ENCODE measurements at places on chromosomes 2 and 18. TPM values are rescaled to one million over a fixed set of nuclear protein-coding genes. Genes with fewer than 3 reads are reported as not detected.

Gene ZNF516
- total RNA-seq, result 28.7 TPM

Gene SPATA3
- total RNA-seq, result not detected

Gene IL36A
- not detected for total RNA-seq

Gene NEMP2
- 5.2 TPM for total RNA-seq

Gene FAM110C
- total RNA-seq, result 48.7 TPM

Gene CAPN14
- 0.25 TPM for total RNA-seq

Gene LYPD6
- 1.1 TPM for total RNA-seq

Gene DLGAP1
- total RNA-seq, result 32.8 TPM

DNA sequence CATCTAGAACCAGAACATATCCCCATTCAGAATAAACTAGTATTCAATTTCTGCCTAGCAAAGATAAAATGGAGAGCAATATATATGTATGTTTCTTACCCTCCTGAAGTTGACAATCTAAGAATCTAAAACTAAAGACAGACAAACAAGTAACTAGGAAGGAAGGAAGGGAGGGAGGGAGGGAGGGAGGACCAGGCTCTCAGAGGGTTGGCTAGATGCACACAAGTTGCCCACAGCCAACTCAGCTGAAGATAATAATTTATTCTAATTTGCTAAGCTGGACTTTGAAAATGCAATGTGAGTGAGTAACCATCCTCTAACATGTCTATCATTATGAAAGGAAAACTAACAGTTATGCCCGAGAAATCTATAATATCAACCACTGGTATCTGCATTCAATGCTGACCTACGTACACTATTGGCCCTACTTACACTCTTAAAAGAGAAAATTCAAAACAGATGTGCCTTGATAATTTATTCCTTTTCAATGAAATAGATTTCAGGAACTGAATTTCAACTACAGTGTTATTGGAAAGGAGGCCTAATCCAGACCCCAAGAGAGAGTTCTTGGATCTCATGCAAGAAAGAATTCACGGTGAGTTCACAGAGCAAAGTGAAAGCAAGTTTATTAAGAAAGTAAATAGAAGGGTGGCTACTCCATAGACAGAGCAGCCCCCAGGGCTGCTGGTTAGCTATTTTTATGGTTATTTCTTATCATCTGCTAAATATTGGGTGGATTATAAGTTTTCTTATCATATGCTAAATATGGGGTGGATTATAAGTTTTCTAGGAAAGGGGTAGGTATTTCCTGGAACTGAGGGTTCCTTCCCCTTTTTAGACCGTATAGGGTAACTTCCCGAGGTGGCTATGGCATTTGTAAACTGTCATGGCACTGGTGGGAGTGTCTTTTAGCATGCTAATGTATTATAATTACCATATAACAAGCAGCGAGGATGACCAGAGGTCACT lies 288.5 kb upstream of the SLC39A10 start:
- DNase-seq, result no peak

GRCh38 chr2:9638532-9638931 lies 7.7 kb upstream of the YWHAQ start:
- no peak for DNase-seq

DNA sequence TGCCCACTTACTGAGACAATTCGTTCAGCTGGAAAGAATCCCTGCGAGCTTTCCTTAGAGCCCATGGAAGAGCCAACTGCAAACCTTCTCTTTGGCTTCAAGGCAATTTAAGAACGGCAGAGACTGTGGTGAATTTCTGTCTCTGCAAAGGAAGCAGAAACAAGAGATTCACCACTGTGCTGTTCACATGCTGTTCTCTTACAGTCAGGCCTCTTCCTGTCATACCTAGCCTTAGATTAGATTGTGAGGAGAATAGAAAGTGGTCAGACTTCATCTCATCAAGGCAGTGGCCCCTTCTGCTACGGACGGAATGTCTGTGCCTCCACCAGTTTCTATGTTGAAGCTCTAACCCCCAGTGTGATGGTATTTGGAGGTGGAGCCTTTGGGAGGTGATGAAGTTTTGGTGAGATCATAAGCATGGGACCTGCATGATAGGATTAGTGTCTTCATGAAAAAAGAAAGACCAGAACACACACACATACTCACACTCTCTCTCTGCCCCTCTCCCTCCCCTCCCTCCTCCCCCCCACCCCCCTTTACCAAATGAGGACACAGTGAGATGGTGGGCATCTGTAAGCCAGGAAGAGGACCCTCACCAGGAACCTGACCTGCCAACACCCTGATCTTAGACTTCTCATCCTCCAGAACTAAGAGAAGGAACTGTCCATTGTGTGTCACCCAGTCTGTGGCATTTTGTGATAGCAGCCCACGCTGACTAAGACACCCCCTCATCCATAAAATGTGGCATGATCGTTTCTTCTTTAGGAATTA lies 45.6 kb upstream of the NRP2 start:
- DNase-seq, result no peak

GRCh38 chr2:88448248-88448647 lies 4.2 kb downstream of the FOXI3 start:
- no peak for DNase-seq

DNA sequence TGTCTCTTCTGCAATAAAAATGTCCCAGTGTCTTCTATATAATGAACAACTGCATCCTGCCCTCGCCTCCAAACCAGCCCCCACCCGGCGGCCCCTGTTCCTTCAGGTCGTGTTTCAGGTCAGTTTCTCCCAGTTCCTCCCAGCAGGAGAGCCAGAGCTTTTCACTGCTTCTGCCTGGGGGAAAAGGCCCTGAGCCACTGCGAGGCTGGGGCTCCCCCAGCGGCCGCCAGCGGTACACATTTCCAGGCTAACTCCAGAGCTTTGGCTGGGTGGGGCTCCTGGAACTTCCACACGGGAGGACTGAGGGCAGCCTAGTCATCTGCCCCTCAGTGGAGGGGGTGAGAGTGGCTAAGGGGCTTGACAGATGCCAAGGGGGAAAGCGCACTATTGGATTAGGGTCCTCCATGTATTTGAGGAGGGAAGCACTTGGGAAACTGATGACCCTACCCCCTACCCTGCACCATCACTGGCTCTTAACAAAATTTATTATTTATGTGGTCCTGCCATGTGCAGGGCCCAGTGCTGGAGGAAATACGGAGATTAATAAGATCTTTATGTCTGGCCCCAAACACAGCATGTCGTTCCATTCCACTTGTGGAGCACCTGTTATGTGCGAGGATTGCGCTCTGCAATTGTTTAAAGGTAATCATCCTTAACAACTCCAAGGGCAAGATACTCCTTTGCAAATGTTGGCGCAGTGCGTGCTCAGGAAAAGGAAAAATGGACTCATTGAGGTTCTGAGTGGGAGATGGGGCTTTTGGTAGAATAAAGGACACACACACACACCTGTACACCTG lies 17.3 kb upstream of the CYS1 start:
- DNase-seq, result peak; percentile 35

DNA sequence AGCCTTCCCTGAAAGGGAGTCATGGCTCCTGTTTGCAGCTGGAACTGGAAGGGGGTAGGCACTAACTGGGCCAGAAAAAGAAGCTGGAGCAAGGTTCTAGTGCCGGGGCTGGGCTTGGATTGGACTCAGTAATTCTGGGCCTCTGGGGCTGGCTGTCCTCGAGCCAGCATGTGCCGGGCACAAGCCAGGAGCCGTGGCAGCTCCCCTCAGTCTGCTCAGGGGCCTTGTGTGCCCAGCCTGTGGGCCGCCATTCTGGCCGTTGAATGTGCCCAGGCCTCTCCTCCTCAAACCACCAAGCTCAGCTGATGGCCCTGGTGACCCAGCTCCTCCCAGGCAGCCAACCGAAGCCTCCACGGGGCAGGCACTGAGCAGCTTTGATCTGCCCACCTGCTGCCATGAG lies 119.6 kb downstream of the KLHL29 start:
- DNase-seq, result no peak

DNA sequence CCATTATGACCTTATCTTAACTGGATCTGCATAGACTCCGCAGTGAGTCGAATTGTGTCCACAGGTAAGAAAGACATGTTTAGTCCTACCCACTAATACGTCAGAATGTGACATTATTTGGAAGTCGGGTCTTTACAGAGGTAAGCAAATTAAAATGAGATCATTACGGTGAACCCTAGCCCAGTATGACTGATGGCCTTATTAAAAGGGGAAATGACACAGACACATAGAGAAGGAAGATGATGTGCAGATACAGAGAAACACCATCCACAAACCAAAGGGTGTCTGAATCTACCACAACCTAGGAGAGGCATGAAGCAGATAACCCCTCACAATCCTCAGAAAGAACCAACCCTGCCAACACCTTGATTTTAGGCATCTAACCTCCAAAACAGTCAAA lies 135.6 kb downstream of the GALNT1 start:
- no peak for DNase-seq

DNA sequence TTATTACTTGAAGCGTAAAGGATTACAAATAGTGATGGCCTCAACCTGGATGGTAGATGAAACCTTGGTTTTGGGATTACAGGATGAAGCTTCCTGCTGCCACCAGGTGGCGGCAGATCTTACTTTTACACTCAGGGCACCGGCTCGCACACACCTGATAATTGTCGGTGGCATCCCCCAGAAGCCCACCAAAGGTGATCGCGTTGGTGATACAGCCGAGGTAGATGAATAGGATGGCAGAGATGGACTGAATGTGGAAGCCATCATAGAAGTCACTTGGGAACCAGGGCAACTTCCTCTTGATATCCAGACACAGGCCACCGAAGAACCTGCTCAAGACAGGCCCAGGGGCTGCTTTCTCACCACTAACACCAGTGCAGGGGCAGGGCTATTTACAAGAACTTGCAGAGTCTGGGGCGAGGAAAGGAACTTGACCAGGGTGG lies 51.8 kb downstream of the MTHFD2 start:
- no peak for DNase-seq

DNA sequence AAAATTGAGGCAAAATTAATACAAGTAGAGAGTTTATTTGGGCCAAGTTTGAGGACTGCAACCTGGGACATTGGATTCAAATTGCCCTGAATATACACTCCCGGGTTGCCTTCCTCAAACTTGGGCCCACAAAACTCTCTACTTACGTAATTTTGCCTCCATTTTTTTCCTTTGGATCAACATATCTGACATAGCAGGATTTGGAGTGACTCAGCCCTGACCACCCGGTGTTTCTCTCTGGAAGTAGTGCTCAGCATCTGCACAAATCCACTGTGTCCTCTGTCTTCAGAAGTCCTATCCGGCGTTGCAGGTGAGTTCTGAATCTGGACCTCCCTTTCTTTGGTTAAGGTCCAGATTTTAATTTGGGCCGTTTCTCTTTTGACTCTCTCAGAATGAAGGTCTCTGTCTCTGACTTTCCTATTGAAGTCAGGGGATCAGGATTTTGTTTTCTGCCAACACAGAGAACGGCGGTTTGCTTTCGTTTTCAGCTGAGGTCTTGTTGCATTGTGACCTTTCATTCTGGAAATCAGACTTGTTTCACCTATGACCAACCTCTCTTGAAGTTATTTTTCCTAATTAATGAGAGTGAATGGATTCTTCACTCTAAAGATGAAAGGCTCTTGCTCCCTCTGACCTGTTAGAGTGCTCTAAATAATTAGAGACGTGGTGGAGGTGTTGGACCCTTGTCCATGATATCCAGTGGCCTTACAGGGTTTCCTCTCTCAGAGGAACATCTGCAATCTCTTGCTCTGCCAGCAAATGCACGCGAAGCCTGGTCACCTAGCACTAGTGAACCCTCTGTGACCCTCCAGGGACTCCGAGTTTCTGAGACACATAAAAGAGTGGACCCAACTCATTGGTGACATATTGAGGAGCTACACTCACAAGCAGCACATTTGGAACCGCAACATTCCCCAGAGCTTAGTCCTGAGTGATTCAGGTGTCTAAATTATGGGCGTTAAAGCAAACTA lies 13.6 kb downstream of the TCF23 start:
- no peak for DNase-seq

DNA sequence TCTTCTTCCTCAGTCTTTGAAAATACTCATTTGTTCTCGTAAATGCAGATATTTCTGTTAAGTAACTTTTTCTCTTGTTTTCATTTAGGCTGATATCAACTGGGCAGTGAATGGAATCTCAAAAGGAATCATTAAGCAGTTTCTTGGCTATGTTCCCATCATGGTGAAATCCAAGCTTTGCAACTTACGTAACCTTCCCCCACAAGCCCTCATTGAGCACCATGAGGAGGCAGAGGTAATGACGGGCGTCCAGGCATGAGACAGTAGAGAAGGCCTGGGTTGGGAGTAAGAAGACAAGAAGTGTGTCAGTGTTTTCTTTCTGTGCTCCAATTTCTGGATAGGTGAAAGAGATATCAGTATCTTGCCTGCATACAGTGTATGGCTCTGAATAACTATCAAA lies 5.1 kb downstream of the POLR1B start:
- peak; percentile 55 for DNase-seq

- DNase-seq, result peak; percentile 5
These were observed 630.5 kb downstream of the TDRD15 start for GRCh38 chr2:21754164-21754788.

DNA sequence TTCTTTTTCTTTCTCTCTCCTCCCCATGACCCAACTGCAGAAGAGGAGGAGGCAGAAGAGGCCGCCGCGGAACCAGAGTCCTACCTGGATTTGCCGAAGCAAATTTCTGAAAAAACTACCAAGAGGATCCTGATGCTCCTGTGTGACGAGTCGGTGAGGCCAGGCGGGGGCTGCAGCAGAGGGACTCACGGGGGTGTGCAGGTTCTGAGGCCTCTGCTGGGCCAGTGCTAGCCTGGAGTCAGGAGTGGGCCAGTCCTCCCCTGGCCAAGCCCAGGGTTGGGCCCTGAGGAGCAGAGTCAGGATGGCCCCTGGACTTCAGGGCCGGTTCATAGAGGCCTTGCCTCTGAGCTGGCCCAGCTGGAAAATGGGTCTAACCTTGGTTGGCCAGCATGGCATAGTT lies 29.3 kb downstream of the OTOF start:
- no peak for DNase-seq

- DNase-seq, result no peak
These were observed 16.6 kb upstream of the DYNC1I2 start for GRCh38 chr2:171670655-171671054.

DNA sequence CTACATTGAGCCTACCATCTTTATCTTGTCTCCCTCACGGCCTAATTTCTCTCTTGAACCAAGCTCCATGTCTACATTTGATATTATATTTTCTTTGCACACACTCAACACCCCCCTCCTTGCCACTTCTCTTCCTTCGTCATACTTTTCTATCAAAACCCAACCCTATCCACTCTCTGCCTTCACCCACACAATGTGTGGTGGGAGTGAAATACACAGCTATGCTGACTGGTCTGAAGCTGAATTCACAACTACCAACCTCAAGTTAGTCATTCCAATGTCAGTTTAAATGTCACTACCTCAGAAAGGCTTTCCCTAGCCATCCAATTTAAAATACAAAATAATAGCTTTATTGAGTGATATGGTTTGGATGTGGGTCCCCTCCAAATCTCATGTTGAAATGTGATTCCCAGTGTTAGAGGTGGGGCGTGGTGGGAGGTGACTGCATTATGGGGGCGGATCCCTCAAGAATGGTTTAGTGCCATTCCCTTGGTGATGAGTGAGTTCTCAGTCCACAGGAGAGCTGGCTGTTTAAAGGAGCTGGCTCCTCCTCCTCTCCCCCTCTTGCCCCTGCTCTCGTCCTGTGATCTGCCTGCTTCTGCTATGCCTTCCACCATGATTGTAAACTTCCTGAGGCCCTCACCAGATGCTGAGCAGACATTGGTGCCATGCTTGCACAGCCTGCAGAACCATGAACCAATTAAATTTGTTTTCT lies 112.1 kb downstream of the DTNB start:
- DNase-seq, result no peak

Data from kidney (tissue), 22 donors.